Stimulated activated CD4-positive, alpha-beta T cell treated with anti-CD3 and anti-CD28 coated beads, Interleukin-1b, Interleukin-23, amount 100 ng/mL, for 1 hour (primary cell): ENCODE measurements at places on chromosomes 3 and 15.

- DNase-seq, result no peak
Observed at GRCh38 chr15:49135911-49136310, 19.5 kb downstream of the COPS2 start.

GRCh38 chr3:58495101-58495500 lies 3.2 kb downstream of the KCTD6 start:
- DNase-seq, result no peak

DNA sequence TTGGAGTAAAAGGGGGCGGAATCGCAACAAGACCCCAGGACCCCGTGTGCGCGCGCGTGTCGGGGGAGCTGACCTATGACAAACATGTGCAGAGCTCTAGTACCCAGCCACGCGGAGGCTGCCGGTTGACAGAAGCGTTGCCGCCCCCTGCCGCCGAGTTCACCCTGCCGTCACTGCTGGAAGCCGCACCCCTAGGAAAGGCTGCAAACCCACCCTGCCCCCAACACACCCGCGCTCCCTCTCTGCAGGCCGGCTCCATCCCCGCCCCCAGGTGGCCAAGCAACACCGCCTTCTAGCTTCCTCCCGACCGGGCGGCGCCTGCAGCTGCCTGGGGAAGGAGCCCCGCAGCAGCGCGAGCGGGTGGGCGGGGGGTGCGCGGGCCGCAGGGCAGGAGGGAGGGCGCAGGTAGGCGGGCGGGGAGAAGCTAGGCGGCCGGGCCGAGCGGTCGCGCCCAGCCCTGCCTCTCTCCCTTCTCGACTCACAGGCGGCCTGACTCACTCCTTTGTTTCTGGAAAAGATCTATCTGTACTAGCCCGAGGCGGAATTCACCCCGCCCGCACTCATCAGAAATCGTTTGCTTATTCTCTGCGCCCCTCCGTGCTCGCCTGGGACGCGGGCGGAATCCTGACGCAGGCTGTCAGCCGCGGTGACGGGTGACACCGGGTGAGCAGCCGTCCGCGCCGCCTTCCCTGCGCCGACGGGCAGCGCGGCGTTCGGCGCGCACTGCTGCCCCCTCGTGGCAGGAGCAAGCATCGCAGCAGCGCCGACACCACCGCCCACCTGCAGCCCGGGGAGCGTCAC lies 160.8 kb downstream of the GAP43 start:
- DNase-seq, result peak; percentile 71

DNA sequence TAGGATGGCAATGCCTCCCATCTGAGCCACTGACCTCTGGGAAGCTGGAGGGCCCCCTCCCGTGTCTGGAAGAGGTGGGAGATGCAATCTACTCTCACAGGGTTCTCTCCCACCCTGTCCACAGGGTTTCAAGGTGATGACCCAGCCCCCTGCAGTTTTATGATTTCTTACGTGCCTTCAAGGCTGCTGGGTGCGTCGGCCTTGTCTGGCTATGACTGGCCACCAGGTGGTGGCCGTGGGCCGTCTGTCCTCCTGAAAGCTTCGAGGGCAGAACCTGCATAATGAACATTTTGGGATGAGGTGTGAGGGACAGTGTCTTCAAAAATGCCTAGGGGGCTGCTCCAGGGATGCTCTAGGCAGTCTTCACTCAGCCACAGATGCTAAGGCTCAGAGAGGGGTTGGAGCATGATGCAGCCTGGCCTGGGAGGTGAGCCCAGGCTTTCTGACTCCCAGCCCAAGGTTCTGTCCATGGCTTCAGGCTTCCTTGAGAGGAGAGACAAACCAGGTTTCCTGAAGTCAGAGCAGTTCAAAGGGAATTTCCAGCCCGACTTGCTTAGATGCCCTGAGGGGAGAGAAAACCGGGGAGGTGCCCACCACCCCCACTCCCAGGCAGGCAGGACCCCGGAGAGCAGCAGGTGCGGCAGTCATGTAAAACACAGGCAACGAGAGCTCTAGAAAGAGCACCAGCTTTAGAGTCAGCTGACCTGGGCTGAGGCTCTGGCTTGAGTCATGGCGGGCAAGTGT lies 18.7 kb downstream of the ISG20 start:
- no peak for DNase-seq
